ENCODE measurements at places on chromosomes 7 and 10.

DNA sequence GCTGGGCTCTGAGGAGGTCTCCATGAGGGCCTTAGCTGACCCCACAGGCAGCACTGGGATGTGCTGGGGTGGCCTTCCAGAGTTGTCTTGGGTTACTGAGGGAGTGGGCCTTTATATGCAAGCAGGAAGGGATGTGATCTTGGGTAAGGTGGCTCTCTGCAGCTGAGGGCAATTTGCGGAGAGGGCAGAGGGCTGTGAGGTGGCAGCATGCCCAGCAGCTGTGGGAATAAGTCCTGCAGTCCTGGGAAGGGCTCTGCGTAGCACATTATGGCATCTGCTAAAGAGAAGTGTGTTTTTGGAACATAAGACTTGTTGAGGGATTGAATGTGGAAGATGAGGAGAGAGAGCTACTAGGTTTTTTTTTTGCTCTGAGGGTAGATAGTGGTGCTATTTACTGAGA lies 99.6 kb upstream of the KMT2E start:
- no peak for DNase-seq

- no peak for DNase-seq
These were observed 373.3 kb upstream of the PRKCQ start for GRCh38 chr10:6953271-6953801.

GRCh38 chr10:63324495-63324854 lies 141.3 kb downstream of the JMJD1C start:
- no peak for DNase-seq

- no peak for DNase-seq
These were observed 303.7 kb downstream of the INHBA start for GRCh38 chr7:41399171-41399570.

GRCh38 chr10:85513436-85513835 lies 853.2 kb downstream of the GRID1 start:
- no peak for DNase-seq

GRCh38 chr7:98372993-98373392 lies 27.9 kb downstream of the BAIAP2L1 start:
- DNase-seq = no peak

GRCh38 chr7:118080947-118081346 lies 103.0 kb upstream of the LSM8 start:
- DNase-seq = no peak

DNA sequence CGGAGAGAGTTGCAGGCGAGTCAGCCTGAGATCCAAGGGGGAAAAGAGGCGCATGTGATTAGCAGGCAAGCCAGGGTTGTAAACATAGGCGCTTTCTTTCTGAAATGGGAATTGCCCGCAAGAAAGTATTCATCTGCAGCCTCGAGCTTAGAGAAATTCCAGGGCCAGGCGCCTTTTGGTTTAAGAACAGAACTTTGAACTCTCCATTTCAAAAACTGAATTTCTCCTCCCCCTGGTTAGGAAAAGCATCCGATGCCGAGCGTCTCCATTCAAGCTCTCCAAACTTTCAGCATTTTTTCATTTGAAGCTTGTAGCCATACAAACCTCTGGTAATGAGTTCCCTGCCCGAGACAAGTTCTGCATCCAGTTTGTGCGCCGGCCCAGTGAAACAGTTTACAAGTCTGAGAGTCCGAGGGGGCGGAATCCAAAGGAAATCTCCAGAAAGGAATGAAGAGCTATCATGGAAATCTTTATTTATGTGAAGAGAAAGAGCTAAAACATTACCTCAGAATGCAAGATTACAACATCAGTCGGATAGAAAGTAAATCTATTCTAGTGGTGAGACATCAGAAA lies 69.9 kb downstream of the FAM204A start:
- DNase-seq = no peak

- no peak for DNase-seq
These were observed 38.7 kb downstream of the CALML5 start for GRCh38 chr10:5460468-5461202.

DNA sequence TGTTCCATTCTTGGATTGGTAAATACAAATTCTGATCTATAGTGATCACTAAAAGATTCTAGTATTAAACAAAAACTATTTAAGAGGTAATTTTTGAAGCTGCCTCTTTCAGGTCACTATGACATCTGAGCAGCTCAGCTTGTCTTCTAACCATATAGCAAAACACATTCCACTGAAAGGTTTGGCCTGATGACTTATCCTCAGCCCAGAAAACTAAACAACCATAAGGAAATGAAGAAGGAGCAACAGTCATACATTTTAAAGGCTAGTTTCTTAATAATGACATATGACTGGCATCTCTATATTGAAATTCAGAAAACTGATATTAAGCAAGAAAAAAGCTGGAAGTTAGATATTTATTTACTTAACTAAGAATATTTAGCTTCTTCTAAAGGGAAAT lies 24.6 kb downstream of the NT5C2 start:
- DNase-seq = no peak

GRCh38 chr7:71612911-71613310 lies 481.0 kb downstream of the GALNT17 start:
- DNase-seq = no peak

DNA sequence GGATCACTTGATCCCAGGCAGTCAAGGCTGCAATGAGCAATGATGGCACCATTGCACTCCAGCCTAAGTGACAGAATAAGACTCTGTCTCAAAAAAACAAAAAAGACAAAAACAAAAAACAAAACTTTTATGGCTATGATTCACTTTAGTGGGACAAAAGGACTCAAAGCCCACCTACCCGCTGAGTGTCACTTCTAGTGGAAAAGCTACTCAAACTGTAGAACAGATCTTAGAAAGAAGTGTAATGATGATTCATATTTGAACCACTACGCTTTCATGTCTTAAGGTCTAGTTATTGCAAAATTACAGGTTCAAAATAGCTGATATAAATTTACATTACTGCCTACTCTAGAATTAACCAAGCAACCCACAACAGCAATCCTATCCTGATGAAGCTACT lies 47.1 kb upstream of the OTUD1 start:
- no peak for DNase-seq

- peak; percentile 43 for DNase-seq
These were observed 622 bp downstream of the WNT16 start for GRCh38 chr7:121329191-121330052.

DNA sequence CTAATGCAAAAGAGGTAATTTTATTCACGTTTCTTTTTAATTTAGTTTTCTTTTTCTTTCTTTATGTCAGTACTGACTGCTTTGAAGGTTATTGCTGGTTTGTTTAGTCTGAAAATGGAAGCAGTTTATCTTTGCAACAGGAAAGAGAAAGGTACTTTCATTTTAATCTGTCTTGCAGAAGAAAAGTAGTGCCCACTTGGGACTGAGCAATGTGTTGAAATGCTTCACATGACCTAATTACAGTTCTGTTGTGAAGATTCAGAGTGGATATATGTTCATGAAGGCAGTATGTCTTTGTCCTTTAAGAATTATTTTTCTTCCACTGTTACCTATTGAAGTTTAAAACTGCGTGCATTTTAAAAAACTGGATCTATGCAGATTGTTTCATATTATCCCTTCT lies 80.1 kb downstream of the ANKIB1 start:
- DNase-seq = no peak

DNA sequence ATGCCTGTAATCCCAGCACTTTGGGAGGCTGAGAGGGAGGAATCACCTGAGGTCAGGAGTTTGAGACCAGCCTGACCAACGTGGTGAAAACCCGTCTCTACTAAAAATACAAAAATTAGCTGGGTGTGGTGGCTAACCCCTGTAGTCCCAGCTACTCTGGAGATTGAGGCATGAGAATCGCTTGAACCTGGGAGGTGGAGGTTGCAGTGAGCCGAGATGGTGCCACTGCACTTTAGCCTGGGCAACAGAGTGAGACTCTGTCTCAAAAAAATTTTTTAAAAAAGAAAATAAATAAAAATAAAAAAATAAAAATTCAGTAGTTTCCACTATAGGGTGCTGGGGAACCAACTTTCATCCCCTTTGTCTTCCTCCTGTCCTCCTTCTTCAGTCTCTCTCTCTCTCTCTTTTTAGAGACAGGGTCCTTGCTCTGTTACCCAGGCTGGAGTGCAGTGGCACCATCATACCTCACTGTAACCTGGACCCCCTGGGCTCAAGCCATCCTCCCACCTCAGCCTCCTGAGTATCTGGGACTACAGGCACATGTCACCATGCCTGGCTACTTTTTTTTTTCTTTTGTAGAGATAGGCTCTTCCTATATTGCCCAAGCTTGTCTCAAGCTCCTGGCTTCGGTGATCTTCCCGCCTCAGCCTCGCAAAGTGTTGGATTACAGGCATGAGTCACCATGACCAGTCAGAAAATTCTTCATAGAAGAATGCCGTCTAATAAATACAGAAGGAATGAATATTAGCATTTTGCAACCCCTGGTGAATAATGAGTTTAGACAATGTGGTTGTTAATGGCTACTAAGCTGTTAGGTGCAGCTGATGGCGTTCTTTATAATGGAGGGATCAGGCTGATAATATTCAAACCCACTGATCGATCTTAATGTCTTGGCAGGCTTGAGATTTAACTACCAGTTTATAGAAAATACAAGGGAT lies 20.6 kb downstream of the RBM20 start:
- DNase-seq = no peak

DNA sequence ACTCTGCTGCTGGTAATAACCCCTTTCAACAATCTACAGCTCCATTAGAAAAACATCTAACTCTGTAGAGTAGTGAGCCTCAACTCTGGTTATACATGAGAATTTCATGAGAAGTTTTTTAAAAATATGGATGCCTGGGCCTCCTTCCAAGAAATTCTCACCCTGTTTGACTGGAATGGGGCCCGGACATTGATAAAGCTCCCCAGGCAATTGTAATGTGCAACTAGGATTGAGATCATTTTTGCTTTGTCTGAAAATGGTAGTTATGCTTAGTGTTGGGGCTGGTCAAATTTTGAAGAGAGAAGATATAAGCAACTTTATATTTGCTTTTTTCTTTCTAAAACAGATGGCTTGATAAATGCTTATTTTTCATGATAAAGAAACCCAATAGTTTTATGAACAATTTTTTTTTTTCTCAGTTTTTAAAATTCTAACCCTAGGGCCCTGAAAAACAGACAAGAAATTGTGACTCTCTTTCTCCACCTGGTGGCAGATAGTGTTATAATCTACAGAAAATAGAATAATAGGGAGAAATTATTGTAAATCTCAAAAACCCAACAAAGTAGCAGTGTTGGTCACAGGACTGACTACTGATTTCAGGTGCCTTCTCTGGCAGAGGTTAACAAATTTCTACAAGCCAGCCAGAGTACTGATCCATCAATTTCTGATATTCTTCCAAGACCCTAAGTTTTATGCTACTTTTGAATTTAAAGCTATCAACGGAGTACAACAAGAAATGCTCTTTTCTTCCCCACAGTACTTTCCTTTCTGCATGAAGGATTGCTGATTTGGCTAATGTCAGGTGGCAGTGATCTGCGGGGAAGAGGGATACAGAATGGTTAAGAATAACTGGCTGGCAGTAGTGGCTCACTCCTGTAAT lies 174.8 kb downstream of the DKK1 start:
- DNase-seq = peak; percentile 14

- DNase-seq = no peak
These were observed 53.1 kb upstream of the GTF2IRD1 start for GRCh38 chr7:74400420-74401136.

DNA sequence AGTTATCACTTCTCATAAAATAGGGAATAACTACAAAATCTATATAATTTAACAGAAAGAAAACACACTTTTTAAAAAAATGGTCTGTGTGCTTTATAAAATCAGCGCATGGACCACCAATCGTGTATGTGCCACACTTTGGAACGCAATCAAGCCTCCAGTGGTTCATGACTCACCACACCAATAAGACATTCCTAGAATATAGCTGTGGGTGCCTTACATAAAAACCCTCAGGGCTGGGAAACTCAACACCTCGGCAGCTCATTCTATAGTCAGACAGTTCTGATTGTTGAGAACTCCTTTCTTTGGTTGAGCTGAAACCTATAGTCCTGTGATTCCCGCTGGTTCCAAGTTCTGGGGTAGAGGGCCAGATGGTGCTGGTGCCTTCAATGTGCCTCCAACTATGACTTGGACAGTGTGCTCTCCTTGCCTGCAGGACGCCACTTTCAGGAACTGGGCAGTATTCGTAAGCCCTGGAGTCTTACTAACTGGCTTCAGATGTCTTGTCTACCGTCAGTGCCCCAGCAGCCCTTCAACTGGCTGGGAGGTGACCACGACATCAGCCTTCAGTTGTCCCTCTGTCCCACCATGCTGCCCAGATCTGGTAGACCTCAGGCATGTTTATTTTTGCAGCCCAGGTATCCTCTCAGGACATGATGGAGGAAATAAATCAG lies 135.7 kb upstream of the GDF10 start:
- DNase-seq = no peak

GRCh38 chr7:7569081-7569527 lies 2.4 kb downstream of the MIOS start:
- DNase-seq = no peak

- no peak for DNase-seq
These were observed 45.8 kb downstream of the PDK4 start for GRCh38 chr7:95550546-95550945.

- DNase-seq = no peak
These were observed 36.4 kb upstream of the INSIG1 start for GRCh38 chr7:155261031-155261985.

DNA sequence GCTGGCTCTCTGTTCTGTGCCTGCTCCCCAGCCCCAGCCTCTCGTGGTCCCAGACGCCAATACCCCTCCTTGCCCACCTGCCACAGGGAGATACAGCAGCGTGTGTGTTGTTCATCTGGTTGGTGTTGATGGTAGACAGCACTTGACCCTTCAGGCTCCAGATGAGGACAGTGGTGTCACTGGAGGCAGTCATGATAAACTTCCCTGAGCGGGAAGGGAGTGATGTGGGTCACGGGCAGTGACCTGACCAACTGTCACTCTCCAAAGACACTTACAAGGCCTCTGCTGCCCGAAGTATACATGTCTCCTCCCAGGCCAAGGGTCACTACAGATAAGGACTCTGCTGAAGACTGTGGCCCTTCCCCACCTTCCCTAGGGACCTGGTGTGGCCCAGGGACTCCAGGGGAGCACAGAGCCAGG lies 5.6 kb downstream of the TBL2 start:
- DNase-seq = no peak

- no peak for DNase-seq
These were observed 19.9 kb downstream of the ANTXRL start for GRCh38 chr10:46306516-46307184.

DNA sequence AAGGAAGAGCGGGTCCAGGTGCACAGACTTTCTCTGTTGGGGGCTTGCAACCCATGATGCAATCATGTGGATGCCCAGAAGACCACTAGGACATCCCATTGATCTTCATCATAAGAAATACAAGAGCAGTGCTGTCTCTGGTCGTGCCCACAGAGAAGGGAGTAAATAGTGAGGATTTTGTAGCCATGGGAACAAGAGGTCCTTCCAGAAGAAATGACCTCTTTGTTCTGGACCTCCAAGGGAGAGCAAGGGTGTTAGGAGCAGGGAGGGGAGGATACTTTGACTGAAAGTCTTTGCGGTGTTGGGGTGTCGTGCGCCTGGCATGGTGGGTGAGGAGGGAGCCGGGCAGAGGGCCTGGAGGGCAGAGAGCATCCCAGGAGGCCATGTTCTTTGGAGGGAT lies 55.0 kb upstream of the EN2 start:
- DNase-seq = no peak

DNA sequence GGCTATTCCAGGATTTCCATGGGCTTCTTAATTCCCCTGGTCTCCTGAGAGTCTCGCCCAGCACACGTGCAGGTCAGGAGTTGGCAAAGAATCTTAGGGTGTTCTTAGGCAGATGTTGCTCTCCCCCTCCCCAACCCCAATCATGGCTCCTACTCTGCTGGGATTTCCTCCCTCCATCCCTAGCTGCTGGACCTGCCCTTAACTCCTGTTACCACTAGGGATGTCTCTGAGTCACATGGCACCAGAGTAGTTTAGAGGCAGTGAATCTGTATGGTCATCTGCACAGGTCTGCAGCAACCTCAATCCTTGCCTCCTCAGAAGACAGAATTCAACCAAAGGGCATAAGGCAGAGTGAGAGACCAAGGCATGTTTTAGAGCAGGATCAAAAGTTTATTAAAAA lies 51.8 kb upstream of the CHST3 start:
- no peak for DNase-seq
